ENCODE measurements at places on chromosomes 2 and 18. TPM values are rescaled to one million over a fixed set of nuclear protein-coding genes. Genes with fewer than 3 reads are reported as not detected.

Gene NXPH2
- total RNA-seq: not detected

Gene SLC23A3
- 3.3 TPM for total RNA-seq

DNA sequence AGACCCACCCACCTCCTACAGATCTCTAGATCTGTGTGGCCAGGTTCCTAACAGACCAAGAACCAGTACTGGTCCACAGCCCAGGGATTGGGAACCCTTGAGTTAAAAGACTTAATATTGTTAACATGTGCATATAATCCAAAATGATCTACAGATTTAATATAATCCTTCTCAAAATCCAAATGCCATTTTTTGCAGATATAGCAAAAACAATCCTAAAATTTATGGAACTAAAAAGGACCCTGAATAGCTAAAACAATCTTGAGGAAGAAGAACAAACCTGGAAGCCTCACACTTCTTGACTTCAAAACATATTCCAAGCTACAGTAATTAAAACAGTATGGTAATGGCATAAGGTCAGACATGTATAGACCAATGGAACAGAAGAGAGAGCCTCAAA lies 206.9 kb upstream of the SIX2 start:
- DNase-seq: no peak

DNA sequence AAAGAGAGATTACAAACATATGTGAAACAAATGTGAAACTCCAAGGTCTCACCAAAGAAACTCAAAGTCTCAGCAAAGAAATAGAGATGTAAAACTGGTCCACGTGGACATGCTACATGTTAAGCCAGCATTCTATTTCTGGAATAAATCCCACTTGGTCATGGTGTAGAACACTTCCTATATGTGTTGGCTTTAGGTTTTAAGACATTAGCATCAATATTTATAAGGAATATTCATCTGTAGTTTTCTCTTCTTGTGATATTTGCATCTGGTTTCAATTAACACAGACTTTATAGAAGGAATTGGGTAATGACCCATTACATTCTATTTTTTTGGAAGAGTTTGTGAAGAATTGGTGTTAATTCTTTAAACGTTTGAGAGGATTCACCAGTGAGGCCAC lies 133.1 kb downstream of the COPS8 start:
- no peak for DNase-seq

Gene NLRC4
- 18.8 TPM for total RNA-seq

- DNase-seq: peak; percentile 79
These were observed 26.1 kb downstream of the RAB31 start for GRCh38 chr18:9734189-9734588.

- no peak for DNase-seq
These were observed 2.7 kb downstream of the PTMA start for GRCh38 chr2:231710799-231711676.

Gene KCNJ3
- total RNA-seq: not detected

DNA sequence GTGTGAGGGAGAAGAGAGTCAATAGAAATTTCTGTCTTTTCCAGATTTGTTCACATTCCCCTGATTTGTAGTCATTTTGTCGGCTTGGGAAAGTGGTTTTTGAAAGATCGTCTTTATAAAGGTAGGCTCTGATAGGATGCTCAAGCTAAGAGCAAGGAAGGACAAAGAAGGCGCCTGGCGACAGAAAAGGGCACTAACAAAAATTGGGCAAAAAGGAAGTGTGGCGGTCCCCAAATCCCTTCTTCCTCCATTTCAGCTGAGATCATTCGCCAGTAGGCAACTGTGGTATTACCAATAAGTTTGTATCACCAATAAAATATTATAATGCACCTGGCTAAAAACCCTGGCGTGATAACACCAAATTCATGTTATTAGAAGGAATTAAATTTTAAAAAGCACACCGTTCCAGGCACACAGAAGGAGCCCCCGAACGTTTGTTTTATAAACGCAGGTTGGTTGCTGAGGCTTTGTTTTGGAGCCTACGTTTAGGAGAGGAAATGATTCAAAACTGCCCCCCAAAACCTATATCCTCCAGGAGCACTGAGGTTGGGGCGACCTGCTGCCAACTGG lies 756 bp upstream of the PTPN4 start:
- DNase-seq: no peak

Gene NRP2
- total RNA-seq: 78.6 TPM

DNA sequence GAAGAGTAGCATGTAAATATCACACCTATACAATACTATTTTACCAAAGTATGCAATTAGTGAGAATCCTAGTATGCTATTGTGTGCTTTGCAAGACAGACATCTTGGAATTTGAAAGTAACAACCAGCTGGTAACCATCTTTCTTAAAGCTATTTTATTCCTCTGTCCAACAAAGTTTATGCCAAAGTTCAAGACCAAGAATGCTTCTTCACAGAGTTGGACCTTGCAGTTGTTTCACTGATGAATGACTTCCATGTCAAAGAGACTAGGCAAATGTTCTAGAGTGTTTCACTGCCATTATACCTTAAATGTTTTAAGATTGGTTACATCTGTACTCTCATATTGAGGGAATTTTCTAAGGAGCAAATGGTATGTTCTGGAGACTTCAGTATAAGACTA lies 215.2 kb upstream of the CRIM1 start:
- DNase-seq: no peak

Gene STARD6
- total RNA-seq: not detected

GRCh38 chr2:9552219-9553178 lies 3.1 kb downstream of the ADAM17 start:
- DNase-seq: no peak

- DNase-seq: no peak
These were observed 1632.5 kb downstream of the LRP1B start for GRCh38 chr2:140498360-140498759.

Gene LRRTM1
- total RNA-seq: 0.40 TPM

DNA sequence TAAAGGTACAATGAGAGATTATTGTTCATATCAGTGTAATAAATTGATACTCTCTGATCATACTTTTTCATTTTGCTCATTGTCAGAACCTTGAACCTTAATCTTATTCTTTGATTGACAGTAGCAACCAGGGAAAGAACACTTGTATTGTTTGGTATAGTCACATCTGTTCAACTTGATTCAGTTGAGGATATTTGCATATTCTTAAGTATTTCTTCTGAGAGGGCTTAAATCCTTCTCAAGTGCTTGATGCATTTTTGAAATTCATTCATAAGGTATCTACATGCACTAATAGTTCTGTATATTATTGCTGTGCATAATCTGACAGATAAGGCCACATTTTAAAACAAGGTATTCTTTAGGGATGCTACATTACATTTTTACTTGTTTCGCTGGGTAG lies 118.9 kb downstream of the EHBP1 start:
- DNase-seq: no peak

DNA sequence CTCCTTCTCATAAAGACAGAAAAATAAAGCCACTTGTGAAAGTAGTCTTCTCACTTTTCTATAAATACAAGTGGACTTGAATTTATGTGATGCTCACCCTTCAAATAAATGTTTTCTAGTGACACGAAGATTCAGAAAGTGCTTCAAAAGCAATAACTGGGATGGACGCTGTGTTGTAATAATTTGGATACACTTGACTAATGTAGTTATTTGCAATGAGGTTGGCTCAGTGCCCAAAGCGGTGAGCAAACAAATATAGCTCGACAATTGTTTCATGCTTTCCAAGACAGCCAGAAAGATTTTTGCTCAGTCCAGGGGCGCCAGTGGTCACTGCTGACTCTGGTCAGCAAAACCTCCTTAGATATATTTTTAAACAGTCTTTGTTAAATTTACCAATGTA lies 278.6 kb upstream of the KLHL14 start:
- no peak for DNase-seq

GRCh38 chr18:11946756-11947155 lies 34.6 kb upstream of the IMPA2 start:
- DNase-seq: no peak

Gene LYPD6B
- 6.7 TPM for total RNA-seq

DNA sequence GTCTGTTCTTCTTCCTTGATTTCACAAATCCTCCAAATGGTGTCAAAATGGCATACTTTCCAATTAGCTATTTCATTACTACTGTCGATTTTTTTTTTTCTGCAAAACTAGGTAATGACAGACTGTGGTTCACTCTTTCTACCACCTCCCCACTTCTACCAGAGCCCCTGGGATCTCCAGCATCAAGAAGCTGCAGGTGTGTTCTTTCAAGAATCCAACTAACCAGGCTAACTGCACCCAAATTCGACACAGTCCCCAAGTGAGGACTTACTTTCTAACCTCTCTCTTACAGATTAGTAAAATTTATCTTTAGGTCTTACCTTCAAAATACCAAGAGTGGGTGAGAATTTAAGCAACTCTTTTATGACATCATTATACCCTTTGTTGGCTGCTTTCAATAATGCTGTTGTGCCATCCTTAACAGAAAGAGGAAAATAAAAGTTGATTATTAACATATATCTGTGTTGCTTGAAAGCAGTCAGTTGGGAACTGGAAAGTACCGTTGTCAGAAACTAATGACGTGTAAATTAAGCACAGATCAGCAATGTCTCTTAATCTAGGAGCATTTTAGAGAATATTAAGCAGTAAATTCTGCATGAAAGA lies 31.2 kb upstream of the NPC1 start:
- DNase-seq: no peak

Gene ALPP
- 59.1 TPM for total RNA-seq

GRCh38 chr2:16621316-16621715 lies 44.3 kb downstream of the CYRIA start:
- DNase-seq: no peak

DNA sequence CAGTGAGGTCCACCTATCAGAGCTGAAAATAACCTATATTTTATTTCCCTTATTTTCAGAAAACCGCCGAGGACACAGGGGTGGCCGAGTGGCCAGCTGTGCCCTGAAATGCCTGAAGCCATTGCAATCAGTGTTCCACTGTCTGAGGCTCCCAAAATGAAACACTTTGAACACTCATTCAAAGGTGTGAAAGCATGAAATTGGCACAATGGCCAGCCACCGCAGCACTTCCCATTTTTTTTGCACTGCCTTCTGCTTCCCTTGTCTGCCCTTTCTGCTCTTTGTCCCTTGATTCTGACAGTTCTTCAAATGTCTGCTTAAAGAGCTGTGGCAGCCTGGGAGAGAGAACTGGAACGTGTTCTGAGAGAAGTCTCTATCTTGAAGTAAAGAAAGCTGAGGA lies 1127.5 kb upstream of the CELF4 start:
- no peak for DNase-seq

- no peak for DNase-seq
These were observed 155.8 kb downstream of the RHBDD1 start for GRCh38 chr2:226991663-226992062.

Gene DUSP19
- total RNA-seq: 1.4 TPM

- no peak for DNase-seq
These were observed 16.7 kb downstream of the RAMP1 start for GRCh38 chr2:237876061-237876526.

Gene DYNC2LI1
- total RNA-seq: 15.8 TPM

- no peak for DNase-seq
These were observed 40.2 kb upstream of the GMCL1 start for GRCh38 chr2:69789175-69789721.

GRCh38 chr2:56688661-56689060 lies 504.9 kb downstream of the CCDC85A start:
- DNase-seq: no peak

GRCh38 chr18:44903327-44903726 lies 222.6 kb downstream of the SETBP1 start:
- no peak for DNase-seq

DNA sequence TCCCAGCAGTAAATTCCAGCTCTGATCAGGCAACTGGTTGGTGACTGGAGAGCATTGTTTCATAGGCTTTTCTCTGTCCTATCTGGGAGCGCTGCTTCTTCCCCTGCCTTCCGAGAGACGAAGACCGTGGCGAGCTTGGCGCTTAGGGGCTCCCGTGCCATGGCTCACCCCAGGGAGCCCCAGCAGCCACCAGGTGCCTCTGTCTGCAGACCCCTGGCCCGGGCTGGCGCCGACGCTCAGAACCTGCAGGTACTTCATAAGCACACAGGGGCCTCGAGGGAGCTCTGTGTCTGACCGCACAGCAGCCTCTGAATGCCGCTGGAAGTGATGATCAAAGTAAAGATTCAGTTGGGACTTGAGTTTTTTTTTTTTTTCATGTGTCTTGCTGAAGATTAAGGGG lies 19.1 kb upstream of the RBM44 start:
- peak; percentile 64 for DNase-seq

GRCh38 chr2:233007270-233007669 lies 5.8 kb downstream of the NGEF start:
- no peak for DNase-seq

DNA sequence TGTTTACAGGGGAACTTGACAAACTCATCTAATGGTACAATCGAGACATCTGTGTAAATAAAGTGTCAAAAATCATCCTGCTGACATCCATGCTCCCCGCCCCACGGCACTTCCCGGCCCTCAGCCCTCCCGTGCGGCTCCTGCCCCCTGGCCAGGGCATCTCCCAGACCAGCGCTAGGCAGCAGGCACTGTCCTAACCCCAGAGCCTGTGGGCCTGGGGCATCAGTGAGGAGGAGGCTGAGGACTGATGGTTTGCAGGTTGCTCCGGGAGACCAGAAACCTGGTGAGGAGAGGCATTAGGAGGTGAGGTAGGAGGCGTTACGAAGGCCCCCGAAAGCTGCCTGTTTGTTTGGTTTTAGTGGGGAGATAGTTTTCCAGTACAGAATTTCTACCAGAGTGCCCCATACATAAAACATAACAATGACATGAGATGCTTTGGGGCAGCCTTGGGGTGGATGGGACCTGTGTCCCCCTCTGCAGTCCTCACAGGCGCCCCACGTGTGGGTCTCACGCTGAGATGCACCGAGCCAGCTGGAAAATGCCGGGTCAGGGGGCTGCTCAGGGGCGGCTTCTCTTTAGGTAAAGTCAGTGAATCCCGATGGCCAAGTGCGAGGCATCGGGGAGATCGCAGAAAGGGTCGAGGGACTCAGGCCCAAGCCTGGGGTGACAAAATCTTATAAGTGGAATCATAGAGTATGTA lies 114.2 kb downstream of the RTP5 start:
- DNase-seq: peak; percentile 62

- DNase-seq: no peak
These were observed 199.8 kb downstream of the MYT1L start for GRCh38 chr2:2131075-2131789.

DNA sequence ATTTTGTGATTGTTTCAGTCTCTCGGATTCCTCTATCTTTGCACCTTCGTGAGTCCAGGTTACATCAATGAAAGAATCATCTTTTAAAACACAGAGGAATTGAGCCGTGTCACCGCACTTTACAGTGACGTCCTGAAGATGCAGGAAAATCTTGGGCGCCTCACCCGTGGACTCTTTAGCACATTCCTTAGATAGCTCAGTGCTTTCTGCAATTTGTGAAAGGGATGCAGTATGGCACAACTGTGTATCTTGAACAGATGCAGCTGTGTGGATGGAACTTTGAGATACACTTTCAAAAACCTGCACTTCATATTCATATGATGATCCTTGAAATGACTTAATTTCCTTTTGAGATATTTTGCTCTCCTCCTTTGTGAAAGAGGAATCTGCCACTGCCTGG lies 50.9 kb downstream of the TTN start:
- DNase-seq: no peak

- DNase-seq: no peak
These were observed 300.0 kb upstream of the REV1 start for GRCh38 chr2:99789849-99790248.
